ENCODE measurements at places on chromosomes 1 and 21.

- no peak for DNase-seq
These were observed 1.5 kb upstream of the PRDX6 start for GRCh38 chr1:173475564-173476196.

DNA sequence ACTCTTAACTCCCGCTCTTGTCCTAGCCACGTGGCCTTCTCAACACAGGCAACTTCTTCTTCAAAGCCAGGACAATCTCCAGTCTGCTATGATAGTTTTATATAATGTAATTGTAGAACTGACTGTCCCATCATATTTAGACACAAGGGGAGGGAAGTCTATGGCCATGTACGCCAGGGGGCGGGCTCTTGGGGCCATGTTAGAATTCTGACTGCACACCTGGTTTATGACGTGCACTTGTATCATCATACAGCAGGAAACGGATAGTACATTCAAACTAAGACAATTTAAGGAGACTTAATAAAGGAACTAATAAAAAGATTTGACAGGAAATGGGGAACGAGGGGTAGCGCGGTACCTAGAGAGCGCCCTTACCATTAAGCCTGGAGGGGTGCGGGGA lies 21.5 kb downstream of the DMRTB1 start:
- DNase-seq, result no peak

- no peak for DNase-seq
These were observed 7.1 kb downstream of the LRIF1 start for GRCh38 chr1:110956586-110956985.

DNA sequence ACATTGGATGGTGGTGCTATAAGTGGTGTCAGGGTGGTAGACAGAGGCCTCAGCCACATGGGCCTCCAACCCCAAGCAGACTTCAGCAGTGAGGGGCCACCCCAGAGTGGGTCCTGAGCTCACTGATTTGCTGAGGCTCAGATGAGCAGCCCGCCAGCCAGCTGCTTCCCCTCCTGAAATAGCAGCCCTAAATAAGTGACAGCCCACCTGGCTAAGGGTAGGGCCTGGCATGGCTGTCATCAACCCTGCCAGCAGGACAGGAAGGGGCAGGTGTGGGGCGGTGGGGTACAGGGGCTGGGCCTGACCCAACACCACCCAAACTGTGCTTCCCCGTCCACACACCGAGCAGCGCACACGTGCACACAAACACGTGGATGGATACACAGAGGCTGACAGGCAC lies 79.3 kb downstream of the GRIK3 start:
- no peak for DNase-seq

GRCh38 chr1:207453710-207454045 lies 450 bp upstream of the CR2 start:
- no peak for DNase-seq

GRCh38 chr1:224203243-224204016 lies 20.4 kb downstream of the DEGS1 start:
- DNase-seq, result no peak

- no peak for DNase-seq
These were observed 56.1 kb downstream of the KAZN start for GRCh38 chr1:14654554-14654953.

- no peak for DNase-seq
These were observed 4.6 kb downstream of the RCC1 start for GRCh38 chr1:28510273-28510969.

DNA sequence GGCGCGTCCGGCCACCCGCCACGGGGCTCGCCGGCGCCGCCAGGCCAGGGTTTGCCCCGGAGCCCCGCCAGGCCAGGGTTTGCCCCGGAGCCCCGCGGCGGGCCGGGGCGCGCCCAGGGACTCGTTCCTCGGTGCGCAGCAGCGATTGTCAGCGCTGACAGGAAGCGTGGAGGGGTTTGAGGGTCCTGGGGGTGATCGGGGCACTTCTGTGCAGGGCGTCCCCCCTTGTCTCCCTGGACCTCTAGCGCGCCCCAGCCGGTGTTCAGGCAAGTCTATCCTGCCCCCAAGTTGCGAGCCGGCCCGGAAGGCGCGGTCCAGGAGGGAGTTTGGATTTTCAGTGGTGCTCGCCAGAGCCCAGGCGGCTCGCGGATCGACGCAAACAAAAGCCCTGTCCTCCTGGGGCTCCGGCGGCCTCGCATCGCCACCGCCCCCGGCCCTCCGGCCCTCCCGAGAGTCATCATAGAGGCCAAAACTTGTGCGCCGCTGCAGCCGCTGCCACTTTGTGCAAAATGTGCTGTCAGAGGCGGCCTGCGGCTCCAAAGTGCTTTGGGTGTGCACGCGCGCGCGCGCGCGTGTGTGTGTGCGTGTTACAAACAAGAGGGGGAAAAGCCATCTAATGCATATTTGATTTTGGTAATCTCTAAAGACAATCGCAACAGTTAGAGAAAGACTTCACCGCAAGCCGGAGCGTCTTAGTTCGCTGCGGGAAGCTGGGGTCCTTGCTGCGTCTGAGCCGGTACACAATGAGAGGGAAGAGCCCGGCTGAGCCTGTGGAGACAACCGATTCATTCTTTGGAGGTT lies 1.0 kb downstream of the ROR1 start:
- DNase-seq, result peak; percentile 74

- no peak for DNase-seq
These were observed 319.4 kb downstream of the TGFB2 start for GRCh38 chr1:218664385-218665170.

DNA sequence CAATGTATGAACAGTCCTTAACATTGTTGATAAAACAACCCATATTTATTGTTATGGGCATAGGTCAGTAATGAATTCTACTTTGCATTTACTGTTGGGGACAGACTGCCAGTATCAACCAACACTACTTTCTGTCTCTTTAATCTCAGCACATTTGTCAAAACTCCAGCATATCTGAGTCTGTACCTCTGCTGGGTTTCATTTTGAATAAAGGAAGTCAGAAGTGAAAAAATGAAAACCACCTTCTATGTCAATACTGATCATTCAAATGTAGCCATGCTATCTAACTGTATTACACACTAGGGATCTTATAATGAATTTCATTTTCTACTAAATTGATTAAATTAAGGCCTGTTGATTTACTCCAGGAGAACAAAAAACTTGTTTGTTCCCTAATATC lies 24.2 kb upstream of the CXADR start:
- no peak for DNase-seq

DNA sequence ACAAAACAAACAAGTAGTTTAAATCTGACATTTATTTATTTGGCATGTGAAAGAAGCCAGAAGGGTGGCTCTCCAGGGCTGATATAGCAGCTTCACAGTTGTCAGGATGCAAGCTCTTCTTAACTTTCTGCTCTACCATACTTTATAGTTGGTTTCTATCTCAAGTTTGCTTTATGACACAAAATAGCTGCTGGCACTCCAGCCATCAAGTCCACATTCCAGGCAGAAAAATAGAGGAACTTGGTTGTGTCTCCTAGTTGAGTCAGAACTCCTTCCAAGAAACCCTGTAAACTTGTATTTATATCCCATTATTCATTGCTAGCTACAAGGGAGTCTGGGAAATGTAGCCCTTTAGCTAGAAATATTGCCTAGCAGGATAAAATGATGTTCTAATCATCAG lies 24.0 kb upstream of the STUM start:
- no peak for DNase-seq

DNA sequence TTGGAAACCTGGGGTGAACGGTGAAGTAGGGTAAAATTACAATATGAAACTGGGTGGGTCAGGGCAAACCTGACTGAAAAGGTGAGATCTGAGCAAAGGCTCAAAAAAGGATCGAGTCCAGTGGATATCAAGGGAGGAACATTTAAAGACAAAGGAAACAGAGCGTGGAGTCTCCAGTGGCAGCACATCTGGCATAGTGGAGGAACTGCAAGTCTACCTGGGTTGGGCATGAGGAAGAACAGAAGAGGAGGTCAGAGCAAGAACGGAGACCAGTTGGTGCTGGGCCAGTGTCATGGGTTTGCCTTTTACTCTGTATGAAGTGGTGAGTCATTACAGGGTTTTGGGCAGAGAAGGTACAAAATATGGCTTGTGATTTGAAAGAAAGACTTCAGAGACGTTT lies 163.7 kb downstream of the NTPCR start:
- no peak for DNase-seq

DNA sequence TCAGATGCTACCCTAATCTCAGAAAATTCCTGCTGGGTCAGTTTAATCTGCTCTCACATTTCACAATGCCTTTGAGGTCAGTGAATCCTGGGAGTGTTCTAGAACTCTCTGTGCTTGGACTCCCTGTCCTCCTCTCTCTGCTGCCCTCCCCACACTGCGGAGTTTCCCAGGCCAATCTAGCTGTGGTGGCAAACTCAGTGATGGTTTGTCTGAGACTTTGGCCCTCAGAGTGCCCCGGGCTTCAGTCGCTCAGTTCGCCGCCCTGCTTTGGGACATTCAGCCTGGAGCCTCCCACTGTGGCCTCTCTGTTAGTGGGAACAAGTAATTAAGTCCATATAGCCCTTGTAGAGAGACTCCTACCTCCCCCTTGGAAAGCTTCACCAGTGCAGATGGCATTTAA lies 7.1 kb downstream of the C1orf226 start:
- peak; percentile 49 for DNase-seq

GRCh38 chr1:39214998-39215873 lies 10.7 kb downstream of the MACF1 start:
- DNase-seq, result no peak

GRCh38 chr1:230226007-230226800 lies 159.2 kb downstream of the GALNT2 start:
- DNase-seq, result no peak

GRCh38 chr1:53077599-53077965 lies 15.6 kb downstream of the PODN start:
- DNase-seq, result no peak

- no peak for DNase-seq
These were observed 4.4 kb downstream of the FAM20B start for GRCh38 chr1:179030130-179030529.

DNA sequence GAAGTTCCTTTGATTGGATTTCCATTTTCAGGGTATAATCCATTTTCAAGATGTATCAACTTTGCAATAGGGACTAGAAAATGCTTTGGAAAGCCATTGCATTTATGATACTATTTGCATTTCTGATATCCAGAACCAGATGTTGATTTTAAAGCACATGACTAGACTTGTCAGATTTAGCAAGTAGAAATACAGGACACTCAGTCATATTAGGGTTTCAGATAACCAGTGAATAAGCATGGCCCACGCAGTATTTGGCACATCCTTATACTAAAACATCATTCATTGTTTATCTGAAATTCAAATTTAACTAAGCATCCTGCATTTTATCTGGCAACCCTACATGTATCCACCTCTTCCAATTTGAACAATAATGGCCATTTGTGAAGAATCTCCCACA lies 113.3 kb upstream of the DPT start:
- DNase-seq, result no peak

GRCh38 chr21:17903029-17903806 lies 84.1 kb upstream of the C21orf91 start:
- DNase-seq, result no peak

DNA sequence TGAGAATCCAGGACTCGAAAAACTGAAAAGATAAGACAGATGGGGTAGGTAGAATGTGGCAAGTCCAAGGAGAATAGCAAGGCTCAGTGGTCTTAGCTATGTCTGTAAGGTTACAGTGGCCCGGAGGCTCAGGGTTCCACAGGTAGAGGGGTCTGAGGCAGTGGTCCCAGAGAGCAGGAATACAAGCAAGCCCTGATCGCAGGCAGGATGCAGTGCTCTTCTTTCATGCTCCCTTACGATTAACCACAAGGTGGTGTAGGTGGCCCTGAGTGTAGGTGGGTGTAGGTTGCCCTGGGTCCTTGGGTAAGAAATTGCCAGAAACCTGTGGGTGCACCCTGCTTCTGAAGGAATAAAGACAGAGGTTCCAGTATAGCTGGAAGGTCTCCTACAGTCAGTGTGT lies 99.1 kb upstream of the RAB3GAP2 start:
- DNase-seq, result no peak

- DNase-seq, result no peak
These were observed 12.9 kb downstream of the TRABD2B start for GRCh38 chr1:47984175-47984789.

DNA sequence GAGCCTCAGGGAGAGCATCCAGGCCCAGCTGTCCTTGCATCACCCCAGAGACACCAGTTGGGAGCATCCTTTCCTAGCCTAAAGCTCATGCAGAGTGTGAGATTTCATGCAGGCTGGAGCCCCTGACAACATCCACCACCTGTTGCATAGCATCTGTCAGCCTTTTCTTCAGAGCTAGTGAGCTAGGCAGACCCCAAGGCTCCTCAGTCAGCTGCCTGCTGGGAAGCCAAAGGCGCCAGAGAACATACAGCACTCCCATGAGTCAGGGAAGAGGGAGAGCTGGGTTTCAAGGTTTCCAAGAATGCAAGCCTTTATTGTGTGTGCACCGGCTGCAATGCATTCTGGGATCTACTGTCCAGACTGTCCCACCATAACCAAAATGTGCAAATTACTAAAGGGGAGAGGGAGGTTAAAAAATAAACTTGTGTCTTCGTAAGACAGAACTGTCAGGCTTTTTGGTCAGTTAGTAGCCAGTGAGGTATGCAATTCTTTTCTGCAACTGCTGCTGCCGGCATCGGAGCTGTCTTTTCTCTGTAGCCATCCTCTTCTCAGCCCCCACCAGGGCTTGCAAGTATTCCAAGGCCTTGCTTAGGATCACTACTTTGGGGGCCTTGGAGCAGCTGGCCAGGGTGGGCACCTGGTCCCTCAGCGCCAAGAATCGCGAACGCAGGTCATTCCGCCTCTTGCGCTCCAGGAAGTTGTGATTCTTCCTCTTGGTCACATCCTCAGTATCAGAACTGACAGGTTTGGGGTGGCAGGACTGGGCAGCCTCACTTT lies 4.6 kb downstream of the MYCL start:
- DNase-seq, result no peak

Data from type B pancreatic cell (in vitro differentiated cells).